Activated gamma-delta T cell treated with Interleukin-2 at 50 U/mL for 16 hours (primary cell): ENCODE measurements at places on chromosomes 7 and 10.

DNA sequence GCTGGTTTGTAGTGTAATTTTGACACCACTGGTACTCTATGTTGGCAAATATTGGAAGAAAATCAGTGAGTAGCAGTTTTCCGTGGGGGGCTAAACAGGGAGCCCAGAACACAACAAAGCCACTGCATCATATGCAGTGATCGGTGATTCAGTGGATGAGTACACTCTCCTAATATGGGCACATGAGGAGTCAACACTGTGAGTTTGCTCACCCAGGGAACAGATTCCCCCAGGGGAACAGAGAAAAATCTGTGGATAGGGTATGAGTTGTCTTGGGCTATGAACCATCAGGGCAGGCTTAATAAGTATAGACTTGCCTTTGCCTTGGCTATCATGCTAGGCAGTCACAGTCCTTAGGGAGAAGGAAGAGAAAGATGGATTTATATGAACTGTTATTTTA is 227.7 kb upstream of the SEMA3E start:
- DNase-seq: no peak

GRCh38 chr7:124781418-124781817 is 15.8 kb upstream of the GPR37 start:
- DNase-seq: no peak

DNA sequence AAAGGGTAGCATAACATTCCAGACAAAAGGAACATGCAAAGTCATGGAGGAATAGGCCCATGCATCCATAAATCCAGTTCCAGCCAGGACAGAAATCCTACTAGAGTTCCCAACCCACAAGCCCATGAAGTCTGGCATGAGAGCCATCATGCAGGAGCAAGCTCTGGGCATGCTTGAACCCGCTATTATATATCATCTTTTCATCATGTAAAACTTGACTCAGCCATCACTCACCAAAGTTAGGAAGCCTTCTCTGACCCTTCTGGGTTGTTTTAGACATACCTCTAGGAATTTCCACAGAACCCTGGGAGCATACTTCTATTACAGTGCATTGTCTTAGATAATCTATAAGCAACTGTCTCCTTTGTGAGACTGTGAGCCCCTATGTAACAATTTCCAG is 293.0 kb upstream of the NPSR1 start:
- no peak for DNase-seq

GRCh38 chr7:101915000-101915399 is 97.6 kb downstream of the CUX1 start:
- no peak for DNase-seq

- no peak for DNase-seq
Measured at GRCh38 chr7:92723205-92723604, 113.2 kb downstream of the CDK6 start.

DNA sequence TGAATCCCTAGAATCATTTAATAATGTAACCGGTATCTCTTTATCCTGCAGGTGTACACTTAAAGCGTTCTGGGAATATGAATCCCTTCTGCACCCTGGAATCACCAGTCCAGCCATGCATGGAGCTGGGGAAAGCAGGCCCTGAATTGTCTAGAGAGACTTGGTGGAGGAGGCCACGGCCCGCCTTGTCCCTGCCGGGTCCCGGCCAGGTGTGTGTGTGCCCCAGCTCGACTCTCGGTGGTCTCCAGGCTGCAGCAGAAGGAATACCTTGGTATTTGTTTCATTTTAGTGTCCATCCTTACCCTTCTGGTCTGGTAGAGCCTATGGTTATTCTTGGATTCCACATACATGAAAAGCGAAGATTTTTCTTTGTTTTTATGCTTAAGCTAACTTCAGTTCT is 58.1 kb downstream of the PRPF18 start:
- no peak for DNase-seq

- DNase-seq: no peak
Measured at GRCh38 chr10:48731654-48732053, 47.0 kb downstream of the WDFY4 start.

GRCh38 chr10:85789982-85790789 is 576.4 kb downstream of the GRID1 start:
- no peak for DNase-seq

DNA sequence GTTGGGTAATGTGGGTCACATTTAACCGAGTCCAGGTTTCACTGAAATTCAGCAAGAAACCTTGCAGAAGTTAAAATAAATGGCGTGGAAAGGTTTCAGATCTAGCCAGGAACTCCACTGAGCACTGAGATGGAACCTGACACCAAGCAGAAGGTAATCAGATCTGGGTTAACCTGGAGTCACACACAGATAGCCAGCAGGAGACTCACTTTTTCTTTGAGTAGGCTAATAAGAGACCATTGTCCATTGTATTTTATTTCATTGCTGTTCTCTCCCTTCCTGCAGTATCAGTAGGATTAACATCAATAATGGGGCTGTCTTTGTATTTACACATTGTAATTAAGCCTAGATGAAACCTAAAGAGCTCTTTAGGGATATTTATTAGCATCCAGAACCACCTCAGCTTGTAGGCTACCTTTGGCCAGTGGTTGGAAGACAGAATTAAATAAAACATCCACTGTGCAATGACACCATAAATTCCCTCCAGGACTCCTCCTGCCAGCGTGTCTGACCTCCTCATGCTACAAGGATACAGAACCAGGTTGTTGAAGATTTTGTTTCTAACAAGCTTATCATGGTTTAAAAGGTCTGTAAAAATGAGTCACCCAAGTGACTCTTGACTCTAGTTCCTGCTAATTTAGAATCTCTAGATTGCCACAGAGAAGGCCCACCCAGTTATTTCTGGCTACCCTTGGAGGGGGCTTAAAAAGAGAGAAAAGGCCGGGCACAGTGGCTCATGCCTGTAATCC is 151.1 kb downstream of the SORCS1 start:
- no peak for DNase-seq

DNA sequence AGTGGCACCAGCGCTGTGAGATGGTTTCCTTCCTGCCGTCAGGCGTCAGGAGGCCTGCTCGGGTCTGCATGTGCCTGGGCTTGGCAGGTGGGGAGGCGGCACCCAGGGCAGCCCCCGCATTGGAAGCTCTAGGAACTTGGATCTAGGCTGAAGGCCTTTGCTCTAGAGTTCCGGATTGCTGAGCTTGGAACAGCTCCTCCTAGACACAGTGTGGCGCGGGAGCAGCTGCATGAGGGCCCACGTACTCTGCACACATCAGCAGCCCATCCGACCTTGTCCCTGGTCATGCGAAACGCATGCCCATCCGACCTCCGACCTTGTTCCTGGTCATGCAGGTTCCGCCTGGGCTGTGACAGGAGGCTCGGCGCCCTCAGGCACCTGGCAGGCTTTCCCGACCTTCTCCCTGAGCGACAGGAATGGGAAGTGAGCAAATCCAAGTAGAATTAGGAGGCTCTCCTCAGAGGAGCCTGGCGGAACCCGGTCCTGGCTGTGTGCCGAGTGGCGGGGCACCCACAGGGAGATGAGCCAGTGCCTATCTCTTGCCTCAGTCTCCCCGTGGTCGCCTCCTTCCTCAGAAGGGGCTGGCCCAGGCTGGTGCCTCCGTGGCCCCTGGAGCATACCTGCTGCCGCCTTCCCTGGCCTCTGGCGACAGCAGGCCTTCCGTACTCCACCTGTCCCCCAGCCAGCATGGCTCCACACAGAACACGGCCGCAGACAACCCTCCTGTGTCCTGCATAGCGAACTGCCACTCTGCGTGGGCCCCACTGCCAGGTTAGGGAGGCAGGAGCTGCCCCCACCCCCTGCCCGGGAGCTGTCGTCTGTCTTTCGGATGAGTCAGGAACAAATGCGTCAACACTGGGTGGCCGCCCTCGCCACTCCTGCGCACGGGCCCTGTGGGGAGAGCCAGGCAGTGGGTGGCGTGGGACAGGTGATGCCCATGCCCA is 12.0 kb downstream of the GET4 start:
- DNase-seq: no peak

- DNase-seq: no peak
Measured at GRCh38 chr10:970311-971149, 17.7 kb upstream of the GTPBP4 start.

DNA sequence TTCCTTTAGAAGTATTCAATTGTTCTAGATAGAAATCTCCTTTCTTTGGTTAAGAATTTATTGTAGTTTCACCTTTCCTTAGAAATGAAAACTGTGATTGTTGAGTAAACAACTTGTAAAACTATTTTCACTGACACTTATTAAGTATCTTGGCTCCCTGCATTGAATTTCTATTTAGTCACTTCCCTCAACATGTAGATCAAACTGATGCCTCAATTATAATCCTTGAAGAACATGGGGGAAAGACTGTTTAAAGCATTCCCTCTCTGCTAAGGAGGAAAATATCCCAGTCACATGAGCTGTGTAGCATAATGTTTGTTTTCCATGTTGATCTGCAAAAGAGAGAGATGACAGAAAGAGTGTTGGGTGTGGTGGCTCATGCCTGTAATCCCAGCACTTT is 99.7 kb downstream of the PDE1C start:
- no peak for DNase-seq

DNA sequence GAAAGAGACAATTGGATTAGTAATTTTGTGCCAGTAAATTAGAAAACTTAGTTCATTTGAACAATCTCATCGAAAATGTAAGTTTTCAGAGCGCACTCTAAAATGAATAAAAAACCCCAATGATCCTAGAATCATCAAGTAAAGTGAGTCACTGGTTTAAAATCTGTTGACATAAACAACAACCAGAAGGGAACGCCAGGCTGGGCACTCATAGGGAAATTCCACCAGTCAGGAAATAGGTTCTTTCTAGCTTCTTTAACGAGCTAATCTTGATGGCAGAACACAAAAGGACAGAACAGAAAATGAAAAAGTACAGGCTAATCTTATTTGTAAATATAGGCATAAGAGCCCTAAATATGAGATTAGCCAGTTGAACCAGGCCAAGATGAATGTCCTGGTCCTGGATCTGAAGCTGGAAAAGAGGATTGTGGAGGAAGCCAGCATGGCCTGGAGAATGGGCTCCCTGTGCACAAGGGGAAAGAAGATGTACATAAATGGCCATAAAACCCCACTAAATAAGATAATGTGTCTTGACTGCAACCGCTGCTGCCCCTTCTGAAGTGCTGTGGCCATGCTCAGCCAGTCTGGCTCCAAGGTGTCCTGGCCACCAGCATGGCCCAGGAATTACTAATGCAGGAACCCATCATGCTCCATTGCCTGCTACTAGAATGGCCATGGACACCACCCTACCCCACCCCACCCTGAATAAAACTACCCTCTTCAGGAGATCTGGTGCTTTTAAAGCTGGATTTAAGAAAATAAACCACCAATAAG is 114.0 kb downstream of the WDFY4 start:
- DNase-seq: no peak

GRCh38 chr7:21192657-21193056 is 235.2 kb upstream of the SP4 start:
- DNase-seq: no peak

GRCh38 chr7:78443811-78444210 is 645.2 kb downstream of the PHTF2 start:
- no peak for DNase-seq

DNA sequence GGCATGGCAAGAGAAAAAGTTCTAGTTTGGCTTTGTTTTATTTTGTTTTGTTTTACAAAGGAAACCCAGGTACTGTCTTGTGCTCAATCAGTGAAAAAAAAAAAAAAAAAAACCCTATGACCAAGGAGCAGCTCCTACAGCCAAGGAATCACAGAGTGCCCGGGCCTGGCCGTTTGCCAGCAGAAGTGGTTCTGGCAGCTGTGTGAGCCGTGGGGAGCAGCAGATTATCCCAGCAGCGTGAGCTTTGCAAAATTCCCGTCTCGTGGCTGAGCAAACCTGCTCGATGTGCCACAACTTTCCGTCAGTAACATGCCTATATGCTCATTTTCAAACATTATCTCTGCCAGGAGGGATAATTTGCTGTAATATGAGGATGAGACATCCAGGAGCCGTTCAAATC is 293.7 kb downstream of the POU6F2 start:
- DNase-seq: no peak

- DNase-seq: no peak
Measured at GRCh38 chr10:13056456-13057077, 43.4 kb upstream of the OPTN start.

- DNase-seq: no peak
Measured at GRCh38 chr10:123274306-123275135, 120.3 kb downstream of the BUB3 start.

DNA sequence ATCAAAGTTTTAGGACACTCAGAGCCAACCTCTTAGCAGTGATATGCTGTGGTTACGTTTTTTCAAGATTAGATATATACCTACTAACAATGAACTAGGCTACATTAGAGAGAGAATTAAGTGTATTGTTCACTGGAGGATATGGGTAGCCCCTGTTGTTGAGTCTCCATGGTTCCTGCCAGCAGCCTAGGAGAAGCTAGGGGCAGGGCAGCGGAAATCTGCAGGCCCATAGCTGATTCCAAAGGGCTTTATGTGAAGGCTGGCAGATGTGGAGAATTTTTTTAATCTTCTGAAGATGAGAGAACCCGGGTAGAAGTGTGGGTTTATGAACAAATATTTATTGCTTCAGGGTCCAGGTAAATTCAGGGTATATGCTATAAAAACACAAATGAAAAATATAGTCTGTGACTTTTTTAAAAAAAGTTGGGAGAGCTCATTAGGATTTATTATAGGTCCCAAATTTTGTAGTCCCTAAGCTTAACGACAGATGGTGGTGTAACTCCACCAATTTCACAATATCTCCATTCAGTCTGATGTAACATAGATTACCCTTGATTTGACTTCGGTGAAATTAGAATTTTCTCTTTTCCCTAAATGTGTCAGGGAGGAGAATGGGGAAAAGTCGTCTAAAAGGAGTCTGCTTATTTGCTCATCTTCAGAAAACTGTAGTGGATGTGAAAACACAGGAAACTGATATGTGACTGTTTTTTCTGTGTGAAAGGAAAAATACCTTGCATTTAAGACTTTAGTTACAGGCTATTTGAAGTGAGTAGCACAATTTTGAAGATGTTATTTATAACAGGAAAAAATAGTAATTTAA is 163.0 kb upstream of the PPP1R3A start:
- no peak for DNase-seq

DNA sequence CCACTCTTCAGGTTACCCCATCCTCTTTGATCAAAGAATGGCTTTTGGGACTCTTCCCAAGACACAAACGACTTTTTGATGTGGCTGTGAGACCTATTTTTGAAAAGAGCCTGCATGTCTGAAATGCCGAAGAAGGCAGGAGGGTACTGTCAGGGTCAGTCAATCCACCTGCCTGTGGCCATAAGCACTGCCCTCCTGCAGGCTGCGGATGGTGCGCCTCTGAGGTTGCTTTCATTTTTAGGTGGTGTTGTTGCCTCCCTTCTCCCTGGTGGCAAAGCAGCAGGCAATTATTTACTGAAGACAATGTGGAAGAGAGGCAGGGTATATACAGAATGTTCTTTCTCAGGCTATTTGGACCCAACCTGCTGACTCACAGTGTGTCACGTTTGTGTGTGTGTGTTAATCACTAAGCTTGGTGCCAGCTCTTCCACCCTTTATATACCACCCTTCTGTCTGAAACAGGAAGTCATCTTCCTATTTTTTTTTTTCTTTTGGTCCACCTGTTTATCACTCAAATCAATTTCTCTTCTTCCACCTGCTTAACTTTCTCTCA is 1421.2 kb upstream of the CELF2 start:
- no peak for DNase-seq

- DNase-seq: no peak
Measured at GRCh38 chr7:41222746-41223145, 480.1 kb downstream of the INHBA start.
